ENCODE measurements at places on chromosomes 3 and 15. TPM values are rescaled to one million over a fixed set of nuclear protein-coding genes. Genes with fewer than 3 reads are reported as not detected.

Gene PLSCR2
- not detected for total RNA-seq

Gene SSUH2
- total RNA-seq = not detected

Gene RPUSD3
- 56.1 TPM for total RNA-seq

Gene GOLGA6L4
- total RNA-seq = 4.7 TPM

Gene ECE2
- total RNA-seq = not detected

Gene FEZF2
- not detected for total RNA-seq

Gene INAFM2
- 21.2 TPM for total RNA-seq

Gene CFAP91
- 0.20 TPM for total RNA-seq

Gene CACNA2D2
- total RNA-seq = not detected

Gene KIF7
- 5.0 TPM for total RNA-seq

Gene STX19
- not detected for total RNA-seq

Gene GOLGA8J
- total RNA-seq = not detected

Gene GOLGA8R
- not detected for total RNA-seq

Gene P2RY14
- total RNA-seq = not detected

Gene CCDC54
- total RNA-seq = not detected

Gene ADPRH
- 14.5 TPM for total RNA-seq

Gene DENND4A
- total RNA-seq = 14.2 TPM

Gene PARL
- 38.8 TPM for total RNA-seq

Gene DOCK3
- 0.15 TPM for total RNA-seq

Gene GPR149
- total RNA-seq = not detected

Gene MB21D2
- 30.3 TPM for total RNA-seq

Gene ACP3
- not detected for total RNA-seq

Gene GTF2E1
- 12.2 TPM for total RNA-seq

Gene MRPL46
- 26.7 TPM for total RNA-seq

Gene CTXN2
- not detected for total RNA-seq

Gene DHFR2
- 3.4 TPM for total RNA-seq

Gene TMIE
- total RNA-seq = not detected

Gene SNRPA1
- total RNA-seq = 65.8 TPM

Gene TRH
- total RNA-seq = not detected

Gene AGBL1
- total RNA-seq = not detected

Gene DISP2
- 0.13 TPM for total RNA-seq

Gene ADAMTS17
- 0.10 TPM for total RNA-seq

Gene LRTM1
- not detected for total RNA-seq

Gene NDN
- total RNA-seq = 16.1 TPM

Gene RLBP1
- not detected for total RNA-seq

Gene RARRES1
- 5.1 TPM for total RNA-seq

Gene HTD2
- total RNA-seq = 3.3 TPM

Gene SHF
- 0.64 TPM for total RNA-seq

Gene INKA1
- total RNA-seq = 12.7 TPM

Gene IMPG2
- 0.07 TPM for total RNA-seq

Gene LRRC28
- 24.7 TPM for total RNA-seq

Gene RAD51
- total RNA-seq = 12.3 TPM
